ENCODE measurements at places on chromosomes 1 and 21. TPM values are rescaled to one million over a fixed set of nuclear protein-coding genes. Genes with fewer than 3 reads are reported as not detected.

DNA sequence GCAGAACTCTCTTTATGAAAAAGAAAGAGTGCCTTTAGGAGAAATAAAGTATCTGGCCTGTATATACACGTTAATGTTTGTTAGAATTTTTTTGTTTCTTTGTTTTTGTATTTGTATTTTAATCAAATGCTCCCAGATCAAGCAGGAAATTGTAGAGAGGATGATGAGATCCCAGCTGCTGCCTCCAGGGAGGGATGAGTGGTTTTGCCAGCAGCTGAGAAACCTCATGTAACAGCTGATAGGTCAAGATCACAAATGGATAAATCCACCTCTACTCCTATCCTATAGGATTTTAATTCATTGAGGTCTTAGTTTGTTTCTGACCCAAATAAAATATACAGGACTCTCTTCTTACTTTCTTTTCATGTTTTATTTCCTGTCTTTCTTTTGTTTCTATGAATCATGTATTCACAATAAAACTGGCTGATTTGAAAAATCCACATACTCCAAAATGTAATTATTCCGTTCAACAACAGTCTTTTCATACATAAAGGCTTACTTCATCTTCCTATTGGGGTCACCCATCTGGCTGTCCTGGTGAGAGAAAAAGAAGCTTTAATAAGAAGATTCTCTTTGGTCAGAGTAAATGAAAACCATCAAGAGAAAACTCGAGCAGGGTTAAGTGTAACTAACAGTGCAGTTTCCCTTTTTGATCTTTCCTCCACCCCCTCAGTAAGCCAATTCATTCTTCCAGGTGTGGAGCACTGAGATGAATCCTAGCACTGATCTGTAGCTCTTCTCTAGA is 129.3 kb upstream of the PLPPR5 start:
- H3K27me3 ChIP-seq = no peaks in the 10 kb centered on the region
- no peak overlapping the region for H3K4me3 ChIP-seq
- H3K36me3 ChIP-seq = no peaks in the 10 kb centered on the region
- H3K27ac ChIP-seq = no peak overlapping the region
- H3K4me1 ChIP-seq = no peaks in the 10 kb centered on the region
- DNase-seq = no peak

DNA sequence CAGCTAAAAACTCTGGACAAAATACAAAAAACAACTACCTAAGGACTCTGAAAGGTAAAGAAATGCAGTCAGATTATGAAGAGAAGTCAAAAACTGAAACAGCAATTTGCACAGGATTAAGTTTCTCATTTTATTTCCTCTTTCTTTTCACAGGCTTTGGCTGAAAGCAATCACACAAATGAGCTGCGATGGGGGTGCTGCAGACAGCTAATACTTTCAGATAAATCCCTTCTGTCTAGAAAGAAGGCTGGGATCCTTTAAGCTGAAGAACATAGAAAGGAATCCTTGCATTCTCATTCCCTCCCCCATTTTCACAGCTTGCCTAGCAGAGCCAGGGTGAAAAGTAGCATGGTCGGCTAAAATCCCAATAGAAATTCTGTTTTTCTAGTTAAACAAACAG is 32.0 kb upstream of the PRDX6 start:
- DNase-seq = no peak
- no peaks in the 10 kb centered on the region for H3K4me1 ChIP-seq
- no peaks in the 10 kb centered on the region for H3K27me3 ChIP-seq
- H3K4me3 ChIP-seq = no peak overlapping the region
- H3K36me3 ChIP-seq = peaks cover 8% of the 10 kb centered on the region

DNA sequence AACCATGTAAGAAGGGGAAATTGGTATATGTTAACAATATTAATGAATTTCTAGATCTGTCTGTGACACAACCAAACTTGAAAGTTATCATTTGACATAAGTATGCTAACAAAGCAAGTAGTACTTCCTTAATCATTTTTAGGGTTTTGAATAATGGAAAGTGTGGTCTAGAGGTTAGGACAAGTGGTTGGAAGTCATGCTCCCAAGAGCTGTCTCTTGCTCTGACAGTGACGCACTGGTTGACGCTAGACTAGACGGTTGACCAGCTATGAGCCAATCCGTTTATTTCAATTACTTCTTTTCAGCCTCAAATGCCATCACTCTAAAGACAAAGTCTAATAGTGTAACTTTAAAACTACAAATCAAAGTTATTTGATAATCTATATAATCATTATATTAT is 20.7 kb upstream of the RGS1 start:
- DNase-seq = no peak
- no peak overlapping the region for H3K27ac ChIP-seq
- H3K27me3 ChIP-seq = no peaks in the 10 kb centered on the region
- H3K4me1 ChIP-seq = no peaks in the 10 kb centered on the region

DNA sequence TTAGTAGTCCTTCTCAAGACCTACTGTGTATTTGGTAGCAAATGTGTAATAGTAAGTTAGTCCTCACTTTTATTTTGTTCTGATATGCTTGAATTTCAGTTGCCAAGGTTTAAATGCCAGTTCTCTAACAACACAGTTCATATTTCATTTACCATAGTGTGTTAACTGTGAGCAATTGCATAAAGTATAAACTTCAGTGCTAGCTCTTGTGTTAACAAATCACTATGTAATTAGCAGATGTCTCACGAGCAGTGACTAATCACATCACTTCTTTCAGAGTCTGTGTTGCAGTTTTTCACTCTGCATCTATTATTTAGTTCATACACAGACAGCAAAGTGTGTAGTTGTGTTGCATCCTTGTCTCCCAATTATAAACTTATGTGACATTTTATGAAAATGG is 47.8 kb downstream of the ZMYM4 start:
- no peak for DNase-seq
- H3K4me3 ChIP-seq = no peak overlapping the region
- H3K27me3 ChIP-seq = no peaks in the 10 kb centered on the region
- H3K4me1 ChIP-seq = peaks cover 24% of the 10 kb centered on the region

DNA sequence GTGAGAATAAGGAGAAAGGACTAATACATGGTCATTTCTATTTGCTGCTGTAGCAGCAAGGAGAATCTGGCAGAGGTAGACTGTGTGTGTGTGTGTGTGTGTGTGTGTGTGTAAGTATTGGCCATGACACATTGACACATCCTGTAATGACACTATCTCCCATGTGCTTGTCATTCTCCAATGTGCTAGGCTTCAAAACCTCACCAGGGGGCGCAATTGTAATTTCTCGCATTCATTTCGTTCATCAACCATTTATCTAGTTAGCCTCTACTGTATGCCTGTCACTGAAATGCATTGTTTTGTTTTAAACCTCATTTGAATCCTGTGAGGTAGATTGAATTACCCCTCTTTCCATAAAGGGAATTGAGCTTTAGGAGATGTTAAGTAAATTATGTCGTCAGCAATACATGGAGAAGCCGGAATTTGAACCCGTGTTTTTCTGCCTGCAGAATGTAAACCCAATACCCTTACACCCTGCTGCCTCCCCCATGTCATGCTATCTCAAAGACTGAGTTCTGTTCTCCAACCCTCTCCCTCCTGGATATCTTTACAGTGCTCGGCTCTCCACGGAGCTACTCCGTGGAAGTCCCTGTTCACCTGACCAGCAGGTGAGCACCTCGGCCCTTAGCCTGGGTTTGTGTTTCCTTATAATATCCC is 100.8 kb downstream of the UCK2 start:
- no peaks in the 10 kb centered on the region for H3K4me1 ChIP-seq
- no peak overlapping the region for H3K4me3 ChIP-seq
- H3K27me3 ChIP-seq = no peaks in the 10 kb centered on the region
- H3K36me3 ChIP-seq = no peaks in the 10 kb centered on the region

DNA sequence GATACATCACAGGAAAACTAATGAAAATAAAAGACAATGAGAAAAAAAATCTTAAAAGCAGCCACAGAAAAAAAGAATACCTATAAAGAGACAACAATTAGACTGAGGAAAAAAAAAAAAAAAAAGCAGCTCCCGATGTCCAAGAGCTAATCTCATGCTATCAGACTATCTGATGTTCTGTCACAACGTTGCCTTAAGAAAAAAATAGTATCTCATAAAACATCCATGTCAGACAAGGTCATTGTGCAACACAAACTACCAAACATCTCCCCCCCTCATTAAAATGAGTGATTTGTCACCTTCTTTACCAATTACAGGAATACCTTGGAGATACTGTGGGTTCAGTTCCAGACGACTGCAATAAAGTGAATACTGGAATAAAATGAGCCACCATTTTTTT is 68.9 kb downstream of the ZNF644 start:
- no peak overlapping the region for H3K4me3 ChIP-seq
- no peak for DNase-seq
- H3K27me3 ChIP-seq = no peaks in the 10 kb centered on the region
- no peak overlapping the region for H3K27ac ChIP-seq

GRCh38 chr1:231036416-231036815 is 3.6 kb downstream of the FAM89A start:
- no peaks in the 10 kb centered on the region for H3K36me3 ChIP-seq

DNA sequence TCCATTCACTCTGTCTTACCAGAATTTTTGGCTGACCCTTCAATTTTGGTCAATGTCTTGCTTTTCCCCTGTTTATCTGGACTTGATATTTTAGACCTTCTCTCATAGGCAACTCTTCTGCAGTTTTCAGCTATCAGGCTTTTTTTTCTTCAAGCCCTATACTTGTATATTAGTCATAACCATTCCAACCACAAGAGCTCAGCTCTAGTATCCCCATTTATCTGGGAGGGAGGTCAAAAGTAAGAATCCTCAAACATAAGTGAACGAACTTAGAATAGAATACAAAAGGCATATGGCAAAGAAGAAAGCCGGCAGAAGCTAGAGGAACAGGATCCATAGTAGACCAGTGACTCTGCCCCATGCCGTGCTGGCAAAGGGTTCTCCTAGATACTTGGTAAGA is 45.9 kb upstream of the TNFSF4 start:
- H3K27me3 ChIP-seq = no peaks in the 10 kb centered on the region

DNA sequence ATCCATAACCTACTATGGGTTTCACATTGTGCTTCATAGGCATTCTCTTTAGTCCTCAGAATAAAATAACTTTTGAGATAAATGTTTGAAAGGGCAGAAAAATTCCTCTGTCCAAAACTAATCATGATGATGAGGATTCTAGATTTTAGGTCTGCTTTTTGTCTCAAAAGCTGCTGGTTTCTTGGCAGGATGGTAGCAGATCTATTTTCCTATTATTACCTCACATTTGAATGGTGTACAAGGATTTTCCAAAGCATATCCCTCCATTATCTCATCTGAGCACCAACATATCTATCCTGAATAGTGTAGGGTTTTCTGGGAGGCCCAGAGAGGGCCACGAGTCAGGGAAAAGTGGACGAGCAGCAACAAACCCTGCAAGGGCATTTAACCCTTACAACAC is 201.9 kb downstream of the PLPP3 start:
- peak overlapping the region; percentile 86 for H3K27ac ChIP-seq
- no peak overlapping the region for H3K4me3 ChIP-seq
- DNase-seq = no peak

DNA sequence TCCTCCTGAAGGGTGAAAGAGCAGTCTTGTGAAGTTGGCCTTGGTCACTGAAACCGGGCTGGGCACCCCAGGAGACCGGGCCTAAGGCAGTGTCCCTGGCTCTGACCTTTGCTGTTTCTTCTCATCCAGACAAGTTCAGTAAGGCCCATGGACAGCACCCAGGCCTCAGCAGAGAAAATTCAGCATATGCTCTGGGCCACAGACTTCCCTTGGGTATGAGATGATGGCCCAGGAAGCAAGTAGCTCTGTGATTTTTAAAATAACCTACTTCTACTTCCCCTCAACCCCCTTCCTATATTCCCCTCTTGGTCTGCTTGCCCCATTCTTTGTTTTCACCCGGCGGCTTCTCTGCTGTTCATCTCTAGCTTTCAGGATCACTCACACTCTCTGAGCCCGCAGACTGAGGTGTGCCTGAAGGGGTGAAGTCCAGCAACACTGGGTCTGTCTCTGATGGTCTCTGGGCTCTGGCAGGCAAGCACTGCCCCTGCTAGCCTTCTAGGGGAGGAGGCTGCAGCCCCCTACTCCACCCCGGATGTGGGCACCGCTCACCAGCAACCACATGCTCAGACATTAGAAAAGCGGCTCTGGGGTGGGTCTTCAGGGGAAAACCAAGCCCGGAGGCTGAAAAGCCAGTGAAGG is 2.9 kb upstream of the GPR25 start:
- peaks cover 36% of the 10 kb centered on the region for H3K27me3 ChIP-seq
- H3K4me3 ChIP-seq = no peak overlapping the region
- no peak for DNase-seq

DNA sequence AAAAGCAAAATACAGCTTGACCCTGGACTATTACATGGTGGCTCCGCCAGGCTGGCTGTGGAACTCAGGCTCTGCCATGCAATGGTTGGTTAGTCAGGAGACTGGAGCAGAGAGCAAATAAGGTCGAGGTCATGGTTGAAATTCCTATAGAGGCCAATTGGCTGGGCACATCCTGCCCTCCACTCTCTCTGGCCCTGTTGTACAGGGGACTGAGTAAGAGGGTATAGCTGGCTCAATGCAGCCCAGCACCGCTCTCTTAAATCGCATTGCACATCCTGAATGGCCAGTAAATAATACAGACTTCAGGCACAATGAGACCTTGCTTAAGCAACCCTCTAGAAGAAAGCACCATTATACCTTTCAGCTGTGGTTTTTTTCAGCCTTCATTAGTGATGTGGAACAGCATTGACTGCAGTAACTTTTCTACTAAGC is 59.3 kb upstream of the PPP2R5A start:
- H3K4me3 ChIP-seq = no peak overlapping the region
- H3K27ac ChIP-seq = no peak overlapping the region
- H3K4me1 ChIP-seq = no peaks in the 10 kb centered on the region
- no peaks in the 10 kb centered on the region for H3K36me3 ChIP-seq

GRCh38 chr1:147390185-147390542 is 147.7 kb downstream of the CHD1L start:
- no peak overlapping the region for H3K27ac ChIP-seq
- H3K4me1 ChIP-seq = no peaks in the 10 kb centered on the region
- DNase-seq = no peak

GRCh38 chr21:14284481-14284880 is 68.5 kb downstream of the RBM11 start:
- no peak for DNase-seq
- no peak overlapping the region for H3K4me3 ChIP-seq
- no peak overlapping the region for H3K27ac ChIP-seq
- H3K36me3 ChIP-seq = no peaks in the 10 kb centered on the region
- H3K4me1 ChIP-seq = no peaks in the 10 kb centered on the region

GRCh38 chr21:25396135-25396711 is 211.1 kb downstream of the MRPL39 start:
- no peaks in the 10 kb centered on the region for H3K4me1 ChIP-seq
- no peak for DNase-seq
- H3K36me3 ChIP-seq = no peaks in the 10 kb centered on the region
- no peak overlapping the region for H3K27ac ChIP-seq

- no peaks in the 10 kb centered on the region for H3K36me3 ChIP-seq
- no peaks in the 10 kb centered on the region for H3K27me3 ChIP-seq
- H3K4me1 ChIP-seq = no peaks in the 10 kb centered on the region
- H3K27ac ChIP-seq = no peak overlapping the region
Observed at GRCh38 chr1:214913966-214914365, 168.6 kb upstream of the KCNK2 start.

Gene SPATA45
- not detected for total RNA-seq

Gene HSD3B2
- total RNA-seq = 5.4 TPM

Gene FCGR1A
- total RNA-seq = 0.75 TPM

Gene RXFP4
- not detected for total RNA-seq

Gene C1orf141
- not detected for total RNA-seq

Gene FCER1G
- total RNA-seq = 11.3 TPM

Gene YBEY
- 7.4 TPM for total RNA-seq

Gene COX20
- 35.8 TPM for total RNA-seq

Gene HNRNPCL4
- total RNA-seq = not detected

Gene KCNJ6
- total RNA-seq = not detected

Gene IQCC
- 0.24 TPM for total RNA-seq

Gene STIL
- 0.36 TPM for total RNA-seq

Gene CASZ1
- 53.1 TPM for total RNA-seq

Gene RNU1-1
- 1,264 TPM for total RNA-seq

Gene ELAVL4
- not detected for total RNA-seq

Gene CHODL
- 0.44 TPM for total RNA-seq

Gene BRDT
- not detected for total RNA-seq

Measured in psoas muscle (tissue), 8 donors.